ENCODE measurements at places on chromosomes 11 and 22.

DNA sequence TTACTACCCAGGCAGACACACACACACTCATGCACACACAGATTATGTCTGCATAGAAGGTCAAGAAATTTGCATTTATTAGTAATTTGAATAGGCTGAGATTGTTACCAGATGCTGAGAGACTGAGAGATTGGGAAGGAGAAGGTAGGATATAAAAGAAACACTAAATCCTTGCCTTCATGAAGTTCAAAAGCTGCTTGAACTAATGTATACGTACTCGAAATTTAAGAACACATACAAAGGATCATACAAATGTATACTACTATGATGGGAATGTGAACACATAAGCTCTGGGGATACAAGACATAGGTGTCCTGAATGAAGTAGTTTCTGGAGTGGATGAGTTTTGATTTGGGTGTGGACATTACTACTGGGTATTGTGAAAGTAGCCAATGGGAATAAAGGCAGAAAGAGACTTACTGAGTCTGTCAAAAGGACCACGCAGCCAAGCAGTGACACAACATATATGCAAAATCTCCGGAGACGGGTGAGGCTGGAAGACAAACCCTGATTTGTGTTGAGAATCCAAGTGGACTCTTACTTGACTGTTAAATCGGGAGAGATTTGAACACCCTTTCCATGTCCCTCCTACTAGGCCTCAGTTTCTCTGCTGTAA, 7.3 kb upstream of the PKNOX2 start:
- DNase-seq = no peak

GRCh38 chr11:112785149-112785548, 176.1 kb upstream of the NCAM1 start:
- no peak for DNase-seq

DNA sequence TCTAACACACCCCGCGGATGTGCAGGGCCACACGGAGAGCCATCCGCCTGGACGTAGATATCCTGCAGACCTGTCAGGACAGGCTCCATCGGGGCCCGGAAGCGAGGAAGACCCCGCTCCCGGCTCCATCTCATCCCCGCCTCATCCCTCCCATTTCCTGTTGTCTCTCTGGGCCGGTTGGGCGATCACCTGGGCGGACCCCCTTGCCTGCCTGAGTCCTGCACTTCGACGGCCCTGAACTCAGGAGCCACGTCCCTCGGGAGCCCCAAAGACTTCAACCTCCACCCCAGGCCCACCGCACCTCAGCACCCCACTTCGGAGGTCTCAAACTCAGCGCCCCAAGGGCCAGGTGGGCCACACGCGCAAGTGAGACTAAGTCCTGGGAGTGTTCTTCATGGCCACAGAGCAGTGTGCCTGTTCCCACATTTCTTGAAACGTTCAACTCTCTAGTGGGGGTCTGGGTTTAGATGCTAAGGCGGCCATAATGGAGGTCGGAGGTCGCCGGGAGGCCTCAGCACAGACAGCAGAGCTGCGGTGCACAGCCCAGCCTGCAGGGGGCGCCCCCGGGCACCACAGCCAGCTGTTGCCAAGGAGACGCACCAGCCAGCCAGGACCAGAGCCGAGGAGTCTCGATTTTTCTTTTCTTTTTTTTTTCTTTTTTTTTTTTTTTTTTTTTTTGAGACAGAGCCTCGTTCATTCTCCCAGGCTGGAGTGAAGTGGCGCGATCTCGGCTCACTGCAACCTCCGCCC, 26.0 kb upstream of the FADD start:
- DNase-seq = peak; percentile 25

- DNase-seq = no peak
Observed at GRCh38 chr11:124839972-124840621, 25.1 kb upstream of the ROBO3 start.

GRCh38 chr11:114472661-114473060, 33.4 kb downstream of the REXO2 start:
- no peak for DNase-seq

DNA sequence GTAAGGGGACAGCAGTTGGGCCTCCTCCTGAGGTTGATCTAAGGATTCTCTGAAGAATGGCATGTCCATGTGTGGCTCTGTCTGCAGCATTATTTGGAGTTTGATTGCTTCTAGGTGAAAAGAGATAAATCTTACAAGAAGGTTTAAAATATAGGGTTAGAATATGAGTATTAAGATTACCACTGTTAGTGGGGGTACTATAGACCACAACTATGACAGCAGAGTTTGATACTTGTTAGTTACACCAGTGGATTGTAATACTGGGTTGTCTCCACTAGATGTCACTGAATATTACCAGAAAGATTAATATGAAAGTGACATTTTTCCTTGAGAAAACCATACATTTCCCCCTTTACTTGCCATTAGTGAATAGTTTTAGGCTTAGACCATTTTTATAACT, 47.9 kb downstream of the ZNF280B start:
- peak; percentile 3 for DNase-seq

DNA sequence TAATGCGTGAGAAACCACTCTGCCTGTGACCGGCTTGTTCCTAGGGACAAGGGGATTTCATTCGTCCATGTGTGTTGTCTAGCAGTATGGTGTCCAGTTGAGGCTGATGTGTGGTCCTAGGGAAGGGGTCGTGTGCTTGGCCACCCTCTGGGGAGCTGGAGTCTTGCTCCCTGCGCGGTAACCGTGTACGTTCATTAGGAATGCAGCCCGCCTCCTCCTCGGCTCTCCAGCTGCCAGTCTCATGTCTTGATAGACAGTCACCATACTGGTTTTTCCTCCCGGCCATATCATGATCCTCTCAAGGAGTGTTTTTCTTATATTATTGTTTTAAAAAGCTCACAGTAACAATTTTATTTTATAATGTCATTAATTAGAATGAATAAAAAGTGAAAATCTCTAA, 5.9 kb downstream of the CTTN start:
- no peak for DNase-seq

- DNase-seq = no peak
Observed at GRCh38 chr11:82639251-82639650, 94.4 kb downstream of the FAM181B start.

DNA sequence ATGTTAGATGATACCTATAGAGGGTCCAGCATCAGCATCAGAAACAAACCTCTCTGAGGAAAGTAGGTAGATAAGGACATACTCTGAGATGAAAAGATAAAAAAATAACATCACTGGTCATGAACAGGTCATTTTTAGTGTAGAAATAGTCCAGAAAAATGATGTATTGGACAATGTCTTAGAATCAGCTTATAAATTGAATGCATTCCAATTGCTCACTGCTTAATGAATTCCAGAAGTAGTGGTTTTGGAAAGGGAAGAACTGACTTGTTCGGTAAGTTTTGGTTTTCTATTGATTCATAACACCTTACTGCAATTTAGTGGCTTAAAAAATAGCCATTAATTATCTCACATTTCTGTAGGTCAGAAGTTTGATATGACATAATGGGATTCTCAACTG, 929.5 kb upstream of the CCDC90B start:
- DNase-seq = no peak

DNA sequence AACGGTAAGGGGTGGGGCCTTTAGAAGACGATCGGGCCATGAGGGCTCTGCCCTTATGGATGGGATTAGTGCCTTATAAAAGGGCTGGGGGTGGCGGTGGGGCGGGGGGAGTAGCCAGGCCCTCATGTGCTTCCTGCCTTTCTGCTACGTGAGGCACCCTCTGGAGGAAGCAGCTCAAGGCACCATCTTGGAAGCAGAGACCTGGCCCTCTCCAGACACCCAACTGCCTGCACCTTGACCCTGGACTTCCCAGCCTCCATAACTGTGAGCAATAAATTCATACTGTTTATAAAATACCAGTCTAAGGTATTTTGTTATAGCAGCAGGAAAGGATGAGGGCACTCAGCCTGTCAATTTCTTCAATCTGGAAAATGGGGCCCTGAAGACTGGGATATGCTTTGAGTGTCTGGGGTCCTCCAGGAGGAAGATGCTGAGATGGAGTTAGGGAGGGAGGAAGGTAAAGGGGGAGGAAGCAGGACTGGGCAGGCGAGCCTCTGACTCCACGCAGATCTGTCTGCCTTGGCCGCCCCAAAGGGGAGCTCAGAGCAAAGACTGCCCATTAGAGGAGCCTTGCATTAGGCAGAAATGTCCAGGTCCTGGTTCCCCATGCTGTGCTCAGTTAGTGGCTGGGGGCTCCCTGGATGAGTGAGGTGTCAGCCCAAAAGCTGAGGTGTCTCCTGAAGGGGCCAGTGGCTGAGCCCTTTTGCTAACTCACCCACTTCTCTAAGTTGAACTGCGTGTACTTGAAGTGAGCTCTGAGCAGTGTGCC, 5.3 kb downstream of the CABP2 start:
- DNase-seq = no peak

GRCh38 chr11:70313945-70314344, 43.5 kb downstream of the PPFIA1 start:
- no peak for DNase-seq

- no peak for DNase-seq
Observed at GRCh38 chr22:17083811-17084441, 874 bp upstream of the IL17RA start.

- peak; percentile 11 for DNase-seq
Observed at GRCh38 chr11:21888814-21889213, 304.1 kb upstream of the ANO5 start.

DNA sequence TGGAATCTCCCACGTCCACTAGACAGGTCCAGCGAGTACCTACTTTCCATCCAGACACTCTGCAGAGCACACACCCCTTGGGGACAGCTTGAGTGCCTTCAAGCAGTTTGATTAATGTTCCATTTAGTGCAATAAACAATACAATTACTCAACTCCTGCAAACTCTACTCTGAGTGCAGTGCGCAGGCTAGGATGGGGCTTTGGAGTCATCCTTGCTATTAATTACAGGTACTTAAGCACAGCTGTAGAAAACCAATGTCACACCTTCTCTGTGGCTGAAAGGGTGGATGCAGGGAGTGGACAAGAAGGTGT, 82.6 kb downstream of the MN1 start:
- DNase-seq = no peak

DNA sequence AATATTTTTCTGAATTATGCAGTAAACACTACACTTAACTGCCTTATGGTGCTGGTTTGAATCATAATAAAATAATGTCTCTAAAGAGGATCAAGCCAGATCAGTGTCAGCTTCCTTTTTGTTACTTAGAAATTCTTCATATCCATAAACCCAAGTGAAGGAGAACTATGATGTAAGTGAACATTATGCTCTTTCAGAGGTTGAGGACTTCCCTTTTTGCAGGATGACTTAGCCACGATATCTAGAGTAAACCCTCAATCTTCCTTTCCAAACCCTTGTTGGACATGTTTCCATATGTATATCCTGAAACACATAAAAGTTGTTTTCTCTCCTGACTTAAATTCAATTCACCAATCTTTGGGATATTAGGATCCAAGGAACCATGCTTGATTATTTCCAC, 19.1 kb downstream of the OR8D1 start:
- no peak for DNase-seq
